ENCODE measurements at places on chromosomes 11 and 22.

DNA sequence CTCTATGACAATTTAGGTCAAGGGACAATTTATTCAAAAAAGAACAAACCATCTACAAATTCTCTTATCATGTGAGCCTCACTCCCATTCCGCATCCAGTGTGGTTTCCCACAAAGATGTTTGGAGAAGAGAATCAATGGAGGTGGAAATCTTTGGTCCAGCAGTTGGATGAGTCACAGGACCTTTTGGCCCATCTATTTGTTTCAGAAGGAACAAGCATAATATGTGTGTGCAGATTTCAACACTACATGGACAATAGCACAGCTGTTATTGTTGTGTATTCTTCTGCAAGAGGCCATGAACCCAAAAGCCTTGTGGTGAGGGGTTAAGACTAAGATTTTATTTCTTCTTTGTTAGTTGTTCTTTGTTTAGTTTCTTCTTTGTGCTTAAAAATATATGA lies 61.6 kb downstream of the OR10A6 start:
- no peak for DNase-seq

DNA sequence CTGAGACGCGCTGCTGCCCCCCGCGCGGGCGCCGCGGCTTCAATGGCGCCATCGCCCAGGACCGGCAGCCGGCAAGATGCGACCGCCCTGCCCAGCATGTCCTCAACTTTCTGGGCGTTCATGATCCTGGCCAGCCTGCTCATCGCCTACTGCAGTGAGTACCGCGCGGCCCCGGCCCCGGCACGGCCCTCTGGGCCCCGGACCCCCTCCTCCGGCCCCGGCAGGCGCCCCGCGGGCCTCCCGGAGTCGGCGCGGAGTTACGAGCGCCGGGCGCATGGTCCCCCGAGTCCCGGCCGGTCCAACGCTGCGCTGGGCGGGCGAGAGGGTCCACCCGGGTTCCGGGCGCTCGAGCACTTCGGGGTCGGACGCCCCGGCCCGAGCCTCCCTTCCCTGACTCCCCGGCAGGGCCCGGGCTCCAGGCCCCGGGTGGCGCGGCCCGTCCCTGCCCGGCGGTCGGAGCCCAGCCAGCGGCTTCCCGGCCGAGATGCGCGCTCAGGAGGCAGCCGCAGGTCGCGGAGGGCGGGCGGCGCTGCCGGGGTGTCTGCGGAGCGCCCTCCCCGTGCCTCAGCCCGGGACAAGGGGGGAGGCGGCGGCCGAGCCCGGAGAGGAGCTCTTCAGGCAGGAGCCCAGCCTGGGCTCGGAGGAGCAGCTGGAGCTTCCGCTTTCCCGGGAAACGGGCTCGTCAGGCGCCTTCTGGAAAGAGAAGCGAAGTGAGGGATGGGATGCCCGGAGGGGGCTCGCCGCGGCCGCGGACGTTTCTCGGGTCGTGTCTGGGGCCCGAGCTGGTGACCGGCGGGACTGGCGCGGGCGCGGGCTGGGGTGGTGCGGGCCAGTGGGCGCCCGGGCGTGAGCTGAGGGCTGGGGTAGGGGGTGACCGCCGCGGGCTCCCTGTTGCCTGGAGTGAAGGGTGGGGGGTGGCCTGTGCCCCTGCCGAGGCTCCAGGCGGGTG lies 1337.8 kb downstream of the BRD1 start:
- DNase-seq, result no peak

GRCh38 chr22:24432059-24432853 lies 4.9 kb downstream of the ADORA2A start:
- no peak for DNase-seq

DNA sequence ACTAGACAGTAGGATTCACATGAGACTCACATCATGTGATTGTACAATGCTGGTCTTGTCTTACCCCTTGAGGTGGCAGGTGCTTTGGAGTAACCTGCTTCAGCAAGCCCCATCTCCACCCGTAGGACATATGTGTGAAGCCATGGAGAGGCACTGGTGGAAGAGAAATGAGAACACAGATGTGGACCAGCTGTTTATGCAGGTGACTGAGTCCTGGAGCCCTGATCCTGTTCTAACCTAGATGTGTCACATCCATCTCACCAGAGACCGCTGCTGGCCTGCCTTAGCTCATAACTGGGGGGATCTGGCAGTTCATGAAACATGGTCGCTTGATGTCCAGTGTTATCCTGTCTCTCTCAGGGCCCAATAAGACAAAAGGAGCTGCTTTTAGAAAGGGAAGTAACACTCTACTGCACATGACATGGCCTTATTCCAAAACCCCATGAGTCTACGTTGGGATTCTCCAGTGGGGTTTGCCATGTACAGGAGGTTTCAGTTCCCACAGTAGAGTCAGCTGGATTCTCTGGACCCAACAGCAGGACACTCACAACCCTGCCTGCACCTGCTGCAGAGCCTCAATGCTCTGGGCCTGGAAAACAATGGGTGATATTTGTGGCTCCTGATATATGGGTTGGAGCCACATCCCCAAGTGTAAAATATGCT lies 62.0 kb downstream of the GGTLC2 start:
- DNase-seq, result no peak

DNA sequence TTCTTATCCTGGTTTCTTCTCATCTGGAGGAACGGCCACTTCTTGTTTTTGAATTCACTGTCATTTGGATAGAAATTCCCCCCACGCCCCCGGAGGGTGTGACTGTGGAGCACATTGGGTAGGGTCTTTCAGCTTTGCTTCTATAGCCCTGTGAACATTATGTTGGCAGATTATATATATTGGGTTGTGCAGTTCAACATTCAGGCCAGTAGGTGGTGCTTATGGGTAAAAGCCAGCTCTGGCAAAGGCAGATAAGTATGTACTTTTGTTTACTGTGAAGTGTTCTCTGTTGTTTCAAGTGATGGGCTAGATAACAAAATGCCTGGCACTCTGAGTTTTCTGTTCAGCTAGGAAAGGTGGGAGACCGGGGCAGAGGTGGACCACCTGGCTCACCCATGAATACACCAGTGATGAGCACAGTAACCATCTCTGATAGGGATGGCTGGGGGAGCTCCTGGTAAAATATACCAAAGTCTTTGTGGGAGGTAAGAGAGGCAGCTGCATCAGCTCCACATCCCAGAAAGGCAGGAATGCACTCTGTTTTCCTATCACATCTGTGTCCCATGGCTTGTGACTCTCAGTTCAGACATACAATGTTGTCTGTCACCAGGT lies 1348.2 kb upstream of the RAG2 start:
- peak; percentile 19 for DNase-seq

GRCh38 chr11:33897761-33898375 lies 6.0 kb upstream of the LMO2 start:
- DNase-seq, result no peak

DNA sequence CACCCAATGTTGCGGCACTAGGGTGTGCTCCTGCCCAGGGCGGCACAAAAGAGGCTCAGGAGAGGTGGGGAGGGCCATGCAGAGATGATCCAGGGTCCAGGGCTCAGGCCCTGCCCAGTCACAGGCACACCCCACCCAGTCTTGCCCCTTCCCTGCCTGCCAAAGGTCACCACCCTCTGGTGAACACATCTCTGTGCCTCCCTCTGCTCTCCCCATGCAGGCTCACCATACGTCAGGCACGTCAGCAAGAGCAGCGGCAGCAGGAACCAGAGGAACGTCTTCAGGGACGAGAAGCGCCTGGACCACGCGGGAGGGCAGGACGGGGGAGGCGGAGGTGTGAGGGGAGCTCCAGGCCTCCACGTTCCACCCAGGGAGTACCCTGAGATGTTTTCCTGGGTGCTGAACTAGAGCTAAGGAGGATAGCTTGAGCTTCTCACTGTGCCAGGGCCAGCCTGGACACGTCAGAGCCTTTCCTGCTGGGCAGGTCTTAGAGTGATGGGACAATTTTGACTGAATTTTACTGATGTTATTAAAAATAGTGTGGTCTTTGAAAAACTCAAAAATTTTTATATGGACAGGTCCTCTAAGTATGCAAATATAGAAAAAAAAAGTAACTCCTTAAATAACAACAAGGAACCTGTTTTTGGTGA lies 7.2 kb downstream of the SUN2 start:
- DNase-seq, result no peak

Data from HFFc6 (cell line).